MCF 10A (cell line): ENCODE measurements at places on chromosomes 2 and 18. TPM values are rescaled to one million over a fixed set of nuclear protein-coding genes. Genes with fewer than 3 reads are reported as not detected.

The FBXO15 gene
- 0.79 and 0.91 TPM in 2 replicates for total RNA-seq

- no peak for DNase-seq
These were observed 44.8 kb upstream of the MAP3K20 start for GRCh38 chr2:173030561-173031490.

GRCh38 chr18:55515214-55515613, 72.8 kb downstream of the TCF4 start:
- DNase-seq = no peak

DNA sequence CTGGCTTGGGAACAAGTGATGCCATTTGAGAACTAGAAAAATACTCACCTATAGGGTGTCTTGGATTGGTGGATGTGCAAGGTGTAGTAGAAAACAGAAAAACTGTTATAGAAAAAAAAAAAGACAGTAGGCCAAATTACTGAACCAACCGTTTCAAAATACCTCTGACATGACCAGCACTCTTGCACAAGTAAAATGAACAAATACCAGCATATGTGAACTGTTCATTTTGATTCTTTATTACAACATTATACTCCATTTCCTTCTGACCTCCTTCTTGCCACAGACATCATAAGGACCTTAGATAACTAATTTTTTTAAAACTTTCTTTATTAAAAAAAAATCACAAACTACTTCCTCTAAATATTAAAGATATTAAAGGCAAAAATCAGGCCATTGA, 125.5 kb downstream of the ATAD2B start:
- peak; percentile 69 for DNase-seq

GRCh38 chr2:71749671-71750101, 296.3 kb downstream of the DYSF start:
- DNase-seq = peak; percentile 67

GRCh38 chr2:127604986-127605385, 41.0 kb upstream of the GPR17 start:
- no peak for DNase-seq

DNA sequence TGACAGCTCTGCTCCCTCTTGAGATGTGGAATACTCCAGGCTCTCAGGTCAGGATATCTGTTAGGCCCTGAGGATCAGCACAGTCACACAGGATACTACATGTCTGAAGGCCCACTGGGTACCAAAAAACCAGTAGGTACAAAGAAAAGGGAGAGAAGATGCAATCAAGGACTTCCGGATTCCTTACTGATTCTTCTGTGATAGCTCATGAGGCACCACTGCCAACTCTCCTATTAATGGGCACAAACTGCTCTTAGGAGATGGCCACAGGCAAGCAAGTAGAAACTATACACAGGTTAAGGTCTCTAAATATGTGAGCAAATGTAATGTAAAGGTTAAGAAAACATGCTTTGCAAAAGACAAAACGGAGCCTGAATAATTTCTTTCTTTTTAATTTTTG, 3.5 kb downstream of the TMEM127 start:
- no peak for DNase-seq

DNA sequence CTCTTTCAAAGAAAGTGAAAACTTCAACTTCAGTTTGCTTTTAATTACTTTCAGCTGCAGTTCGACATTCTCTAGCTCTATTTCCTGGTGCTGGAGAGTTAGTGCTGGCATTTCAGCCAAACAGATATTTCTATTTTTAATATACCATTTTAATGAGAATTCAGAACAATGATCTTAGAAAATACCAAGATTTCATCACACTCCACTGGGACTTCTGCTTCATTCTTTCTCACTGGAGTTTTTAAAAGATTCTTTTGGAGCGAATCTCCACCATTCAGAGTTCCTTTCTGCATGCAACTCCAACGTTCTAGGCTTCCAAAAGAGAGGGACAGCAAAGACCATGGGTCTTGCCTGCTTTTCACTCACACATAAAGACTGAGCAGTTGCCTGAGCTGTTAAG, 94.2 kb downstream of the CABLES1 start:
- DNase-seq = no peak

DNA sequence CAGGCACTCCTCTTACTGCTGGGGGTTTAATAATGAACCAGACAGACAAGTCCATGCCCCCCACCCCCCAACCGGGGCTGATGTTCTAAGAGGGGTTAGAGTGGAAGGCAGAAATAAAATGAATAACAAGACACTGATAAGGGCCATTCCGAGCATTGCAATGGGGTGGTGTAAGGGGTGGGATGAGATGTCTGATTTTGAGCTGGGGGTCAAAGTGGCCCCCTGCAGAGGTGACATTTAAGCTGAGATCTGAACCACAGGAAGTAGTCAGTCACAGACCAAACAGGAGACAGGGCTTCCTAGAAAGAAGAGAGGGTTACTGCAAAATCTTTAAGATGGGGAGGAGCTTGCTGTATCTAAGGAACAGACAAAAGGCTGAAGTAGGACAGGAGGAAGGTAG, 180.6 kb upstream of the SH3BP4 start:
- DNase-seq = no peak
